ENCODE measurements at places on chromosomes 1 and 21.

DNA sequence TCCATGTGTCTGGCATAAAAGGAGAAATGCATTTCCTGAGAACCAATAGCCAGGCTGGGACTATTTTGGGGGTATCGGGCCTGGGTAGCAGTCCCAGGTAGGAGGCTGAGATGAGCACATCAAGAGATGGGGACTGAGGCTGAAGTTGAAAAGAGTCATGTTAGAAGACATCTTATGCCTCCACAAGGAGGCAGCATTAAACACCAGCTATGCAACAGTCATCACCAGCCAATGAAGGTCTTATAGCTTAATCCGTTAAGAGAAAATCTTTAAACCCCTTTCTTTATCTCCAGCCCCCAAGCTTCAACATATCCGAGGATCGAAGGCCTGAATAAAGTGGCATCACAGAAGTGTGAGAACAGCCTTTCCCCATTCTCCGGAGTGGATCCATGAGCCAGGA lies 640.7 kb upstream of the PTBP2 start:
- no peak for DNase-seq

- no peak for DNase-seq
These were observed 255.5 kb upstream of the LRRC7 start for GRCh38 chr1:69312055-69312732.

DNA sequence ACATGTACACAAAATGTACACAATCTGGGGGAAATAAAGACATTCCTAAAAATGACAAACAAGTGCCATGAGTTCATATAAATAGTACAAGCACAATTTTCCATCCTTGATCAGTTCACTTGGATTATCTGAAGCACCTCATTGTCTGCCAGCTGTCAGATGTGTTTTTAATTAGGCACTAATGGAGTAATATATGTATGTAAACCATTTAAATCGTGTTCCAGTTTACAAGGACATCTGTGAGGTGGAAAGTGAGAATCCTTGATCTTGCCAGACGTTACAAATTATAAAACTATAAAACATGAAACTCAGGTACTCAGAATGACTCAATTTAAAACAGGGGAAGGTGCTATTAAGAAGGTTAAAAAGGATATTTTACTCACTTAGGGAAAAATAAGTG lies 1312.2 kb downstream of the PLA2G4A start:
- no peak for DNase-seq

DNA sequence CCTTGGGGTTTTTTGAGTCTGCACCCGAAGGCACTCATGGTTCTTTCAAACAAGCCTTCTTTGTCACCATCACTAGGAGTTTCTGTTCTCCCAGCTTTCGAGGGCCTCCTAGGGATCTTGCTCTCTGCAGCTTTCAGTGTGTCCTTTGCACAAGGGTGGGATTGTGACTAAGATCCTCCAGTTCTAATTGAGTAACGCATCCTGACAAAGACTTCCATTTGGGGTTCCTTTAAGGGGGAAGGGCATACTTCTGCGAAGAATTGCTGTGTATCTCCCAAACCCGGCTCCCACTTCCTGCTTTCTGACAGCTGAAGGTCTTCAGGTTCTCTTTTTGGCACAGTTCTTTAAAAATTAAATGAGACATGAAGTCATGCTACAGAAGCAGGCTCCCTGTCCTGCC lies 139.4 kb downstream of the EDEM3 start:
- DNase-seq = no peak

- DNase-seq = no peak
These were observed 36.1 kb upstream of the CACYBP start for GRCh38 chr1:174963529-174964125.

GRCh38 chr1:24827379-24828135 lies 82.3 kb downstream of the CLIC4 start:
- no peak for DNase-seq

DNA sequence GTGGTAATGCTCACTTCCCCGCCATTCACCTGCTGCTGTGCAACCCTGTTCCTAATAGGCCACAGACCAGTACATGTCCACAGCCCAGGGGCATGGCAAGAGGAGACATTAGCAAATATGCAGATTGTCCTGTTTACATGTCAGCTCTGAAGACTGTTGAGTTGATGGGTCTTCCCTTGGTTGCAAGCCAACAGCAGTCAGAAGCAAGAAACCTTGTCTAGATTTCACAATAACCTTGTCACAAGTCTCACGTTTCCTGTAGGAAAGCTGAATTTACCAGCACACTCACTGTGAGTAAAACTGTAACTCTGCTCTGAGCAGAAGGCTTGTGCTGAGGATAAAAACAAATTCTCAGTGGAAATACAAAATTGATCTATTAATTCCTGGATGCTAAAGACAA lies 195.1 kb downstream of the HLX start:
- DNase-seq = no peak

DNA sequence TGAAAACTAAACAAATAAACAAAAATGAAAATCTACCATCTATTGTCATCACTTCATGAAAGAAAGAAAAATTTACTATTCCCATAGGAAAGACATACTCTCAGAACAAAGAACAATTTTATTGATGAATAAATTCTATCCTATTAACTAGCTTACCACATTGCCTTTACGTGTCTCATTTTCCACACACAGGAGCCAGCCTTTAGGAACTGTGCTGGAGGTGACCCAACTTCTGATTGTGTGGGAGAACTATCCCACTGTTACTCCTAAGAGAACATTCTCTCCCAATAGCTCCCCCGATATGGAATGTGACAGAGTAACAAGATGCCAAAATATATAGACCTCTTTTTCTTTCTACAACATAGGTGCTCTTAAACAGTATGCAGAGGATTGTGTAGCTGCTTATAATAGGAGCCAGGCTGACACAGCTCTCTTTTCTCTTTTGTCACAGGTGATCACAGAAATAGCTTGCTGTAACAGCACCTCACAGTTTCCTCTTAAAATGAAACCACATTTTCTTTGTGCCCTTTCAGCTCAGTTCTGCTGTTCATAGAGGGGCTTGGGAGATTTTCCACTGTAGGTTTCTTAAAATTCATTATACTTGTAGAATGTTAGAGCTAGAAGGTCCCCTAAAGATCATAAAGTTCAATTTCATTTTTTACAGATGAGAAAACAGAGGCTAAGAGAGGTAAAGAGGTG lies 35.5 kb downstream of the C21orf91 start:
- DNase-seq = no peak

GRCh38 chr1:151653397-151653796 lies 41.5 kb downstream of the SNX27 start:
- no peak for DNase-seq

- DNase-seq = no peak
These were observed 25.6 kb upstream of the IL20 start for GRCh38 chr1:206839857-206840256.

- DNase-seq = no peak
These were observed 20.0 kb upstream of the KLHDC8A start for GRCh38 chr1:205376739-205377138.

GRCh38 chr1:229022595-229023333 lies 248.1 kb upstream of the RAB4A start:
- DNase-seq = no peak

- no peak for DNase-seq
These were observed 118.1 kb downstream of the CACNA1E start for GRCh38 chr1:181601186-181601950.

All from stimulated activated CD8-positive, alpha-beta memory T cell treated with anti-CD3 and anti-CD28 coated beads, Interleukin-15, amount 100 ng/mL, for 4 hours (primary cell).